Activated CD4-positive, alpha-beta T cell treated with anti-CD3 and anti-CD28 coated beads for 24 hours (primary cell): ENCODE measurements at places on chromosomes 1 and 21.

DNA sequence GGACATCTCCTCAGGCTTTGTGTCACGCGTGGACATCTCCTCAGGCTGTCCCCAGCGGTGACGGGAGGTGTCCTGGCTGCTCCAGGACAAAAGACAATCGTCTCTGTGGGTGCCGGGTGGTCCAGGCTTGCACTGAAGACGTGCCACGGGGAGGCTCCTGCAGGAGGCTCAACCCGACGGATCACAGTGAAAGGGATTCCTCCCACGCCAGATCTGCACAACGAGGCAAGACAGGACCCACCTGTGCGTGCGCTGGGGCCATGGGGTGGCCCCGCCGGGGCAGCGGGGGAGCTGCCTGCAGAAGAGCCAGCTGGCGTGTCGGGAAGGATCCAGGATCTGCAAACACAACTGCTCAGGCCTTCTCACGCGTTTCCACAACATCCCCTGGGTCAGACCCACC is 18.8 kb upstream of the ARHGEF16 start:
- no peak for DNase-seq

- no peak for DNase-seq
Measured at GRCh38 chr1:25569597-25570396, 26.4 kb downstream of the LDLRAP1 start.

DNA sequence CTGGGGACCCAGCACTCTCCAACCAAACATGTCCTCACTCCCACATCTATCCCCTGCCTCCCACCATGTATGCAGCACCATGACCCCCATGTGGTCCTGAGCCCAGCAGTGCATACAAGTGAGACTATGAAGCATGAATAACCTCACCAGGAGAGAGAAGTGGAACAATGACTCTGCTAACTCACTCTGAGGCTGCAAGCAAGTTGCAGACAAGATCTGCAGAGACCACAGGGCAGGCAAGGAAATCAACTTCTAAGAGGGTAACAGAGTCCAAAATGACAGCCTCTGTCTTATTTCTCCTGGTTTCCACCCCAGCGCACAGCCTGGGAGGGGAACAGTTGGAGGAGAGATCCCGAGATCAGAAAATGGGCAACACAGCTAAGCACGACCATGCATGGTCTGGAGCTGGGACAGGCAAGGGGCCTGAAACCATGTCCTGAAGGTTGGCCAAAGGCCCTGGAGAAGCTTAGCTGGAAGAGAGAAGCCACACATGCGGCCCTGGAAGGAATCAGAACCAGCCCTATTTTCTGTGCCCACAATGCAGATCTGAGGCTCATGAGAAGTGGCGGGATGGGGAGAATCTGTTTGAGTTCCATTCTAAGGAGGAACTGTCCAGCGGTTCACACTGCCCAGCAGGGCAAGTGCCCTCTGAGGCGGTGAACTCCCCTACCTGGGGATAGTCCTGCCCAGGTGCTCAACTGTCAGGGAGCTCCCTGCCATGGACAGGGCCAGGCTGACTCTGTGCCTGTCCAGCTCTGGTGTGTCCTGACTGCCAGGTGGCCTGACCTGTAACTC is 12.5 kb upstream of the REN start:
- no peak for DNase-seq

GRCh38 chr1:41540886-41541591 is 56.6 kb upstream of the EDN2 start:
- no peak for DNase-seq

- no peak for DNase-seq
Measured at GRCh38 chr1:119310301-119310700, 58.3 kb upstream of the HAO2 start.

DNA sequence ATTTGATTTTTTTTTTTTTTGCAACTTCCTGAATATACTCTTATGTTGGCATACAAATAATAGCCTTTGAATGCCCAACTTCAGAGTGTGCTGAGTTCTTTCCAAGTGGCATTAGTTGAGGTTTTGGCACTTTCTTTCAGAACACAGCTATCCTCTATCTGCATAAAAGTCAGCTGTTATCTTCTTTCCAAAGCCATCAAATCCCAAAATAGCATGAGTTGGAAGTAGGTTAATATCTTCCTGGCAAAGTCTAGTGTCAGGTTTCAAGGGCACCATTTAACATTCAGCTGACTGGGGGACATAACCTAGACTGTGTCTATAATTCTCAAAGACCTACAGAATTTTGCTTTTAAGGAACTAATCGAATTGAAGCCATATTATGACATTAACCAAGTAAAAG is 223.9 kb downstream of the PLPP3 start:
- DNase-seq = no peak

DNA sequence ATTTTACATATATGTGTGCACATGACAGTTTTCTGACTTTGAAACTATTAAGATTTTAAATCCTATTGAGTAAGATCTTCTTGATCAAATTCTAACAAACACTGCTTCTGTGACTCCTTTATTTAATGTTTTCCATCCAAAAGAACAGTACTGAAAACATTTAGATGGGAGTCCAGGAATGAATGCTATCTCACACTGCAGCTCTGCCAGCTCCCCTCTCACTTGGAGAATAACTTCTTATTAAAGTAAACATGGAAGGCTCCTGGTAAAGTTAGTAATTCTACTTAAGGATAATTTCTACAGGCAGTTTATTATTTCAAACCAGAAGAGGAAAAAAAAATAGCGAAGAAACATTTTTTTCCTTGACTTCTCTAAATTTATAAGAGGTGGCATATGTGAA is 349.1 kb downstream of the DPYD start:
- DNase-seq = no peak

- DNase-seq = no peak
Measured at GRCh38 chr1:78096017-78096416, 50.3 kb downstream of the GIPC2 start.

- DNase-seq = peak; percentile 38
Measured at GRCh38 chr1:156860113-156860627, 495 bp upstream of the NTRK1 start.

- no peak for DNase-seq
Measured at GRCh38 chr1:228309326-228310067, 97.1 kb downstream of the TRIM11 start.

DNA sequence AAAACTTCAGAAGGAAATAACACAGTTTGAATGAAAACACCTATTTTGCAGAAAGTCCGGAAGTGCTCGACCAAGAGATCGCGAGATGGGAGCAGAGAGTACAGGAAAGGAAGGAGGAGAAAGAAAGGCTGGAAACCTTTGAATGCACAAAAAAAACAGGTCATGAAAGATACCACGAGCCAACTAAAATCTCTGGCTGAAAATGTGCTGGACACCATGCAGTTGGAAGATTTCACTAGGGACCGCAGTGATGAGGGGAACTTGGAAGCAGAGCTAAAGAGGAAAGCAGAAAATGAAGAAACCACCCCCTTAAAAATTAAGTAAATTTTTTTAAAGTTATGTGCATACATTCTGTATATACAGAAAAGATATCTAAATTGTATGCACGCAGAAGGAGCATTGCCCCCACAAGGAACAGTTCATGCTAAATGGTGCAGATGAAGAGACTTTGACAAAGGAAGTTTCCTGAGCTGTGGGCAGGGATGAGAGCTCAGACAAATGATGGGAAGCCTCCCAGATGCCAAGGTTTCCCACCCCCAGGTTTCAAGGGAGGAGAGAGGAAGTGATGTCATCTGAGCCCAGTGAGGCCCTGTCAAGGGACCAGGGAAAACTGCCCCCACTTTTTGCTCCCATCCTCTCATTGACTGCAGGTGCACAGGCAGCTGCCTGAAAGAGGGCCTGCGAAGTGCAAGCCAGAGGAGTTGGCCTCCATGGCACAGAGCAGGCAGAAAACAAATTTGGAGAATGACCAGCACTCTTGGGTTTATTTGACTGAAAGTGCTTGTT is 52.5 kb downstream of the ETS2 start:
- no peak for DNase-seq

- no peak for DNase-seq
Measured at GRCh38 chr1:234586892-234587485, 23.0 kb downstream of the IRF2BP2 start.
